ENCODE measurements at places on chromosomes 1 and 21.

DNA sequence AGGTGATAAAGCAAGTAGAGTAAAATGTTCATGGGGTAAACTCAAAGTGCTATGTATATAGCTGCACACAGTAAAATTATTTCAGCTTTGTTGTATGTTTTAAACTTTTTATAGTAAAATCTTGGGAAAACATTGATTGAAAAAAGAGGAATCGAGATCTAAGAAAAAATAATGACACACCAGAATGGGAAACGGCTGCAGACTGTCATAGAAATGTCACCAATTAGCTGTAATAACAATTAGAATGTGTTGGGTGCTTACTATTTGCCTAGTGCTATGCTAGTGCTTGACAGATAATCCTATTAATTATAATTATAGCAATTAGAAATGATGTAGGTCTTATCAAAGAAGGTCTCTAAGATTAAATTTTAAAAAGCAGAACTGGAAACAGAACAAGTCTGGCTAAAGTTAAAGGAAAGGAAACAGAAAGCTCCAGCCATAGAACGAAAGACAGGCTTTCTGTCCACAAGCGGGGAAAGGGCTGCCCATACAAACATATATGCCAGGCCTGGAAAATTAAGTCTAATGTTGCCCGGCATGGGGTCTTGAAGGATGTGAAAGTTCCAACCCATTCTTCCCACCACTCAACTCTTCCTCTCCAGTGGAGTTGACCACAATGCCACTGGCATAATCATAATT lies 5.0 kb downstream of the PCNX2 start:
- DNase-seq, result no peak

DNA sequence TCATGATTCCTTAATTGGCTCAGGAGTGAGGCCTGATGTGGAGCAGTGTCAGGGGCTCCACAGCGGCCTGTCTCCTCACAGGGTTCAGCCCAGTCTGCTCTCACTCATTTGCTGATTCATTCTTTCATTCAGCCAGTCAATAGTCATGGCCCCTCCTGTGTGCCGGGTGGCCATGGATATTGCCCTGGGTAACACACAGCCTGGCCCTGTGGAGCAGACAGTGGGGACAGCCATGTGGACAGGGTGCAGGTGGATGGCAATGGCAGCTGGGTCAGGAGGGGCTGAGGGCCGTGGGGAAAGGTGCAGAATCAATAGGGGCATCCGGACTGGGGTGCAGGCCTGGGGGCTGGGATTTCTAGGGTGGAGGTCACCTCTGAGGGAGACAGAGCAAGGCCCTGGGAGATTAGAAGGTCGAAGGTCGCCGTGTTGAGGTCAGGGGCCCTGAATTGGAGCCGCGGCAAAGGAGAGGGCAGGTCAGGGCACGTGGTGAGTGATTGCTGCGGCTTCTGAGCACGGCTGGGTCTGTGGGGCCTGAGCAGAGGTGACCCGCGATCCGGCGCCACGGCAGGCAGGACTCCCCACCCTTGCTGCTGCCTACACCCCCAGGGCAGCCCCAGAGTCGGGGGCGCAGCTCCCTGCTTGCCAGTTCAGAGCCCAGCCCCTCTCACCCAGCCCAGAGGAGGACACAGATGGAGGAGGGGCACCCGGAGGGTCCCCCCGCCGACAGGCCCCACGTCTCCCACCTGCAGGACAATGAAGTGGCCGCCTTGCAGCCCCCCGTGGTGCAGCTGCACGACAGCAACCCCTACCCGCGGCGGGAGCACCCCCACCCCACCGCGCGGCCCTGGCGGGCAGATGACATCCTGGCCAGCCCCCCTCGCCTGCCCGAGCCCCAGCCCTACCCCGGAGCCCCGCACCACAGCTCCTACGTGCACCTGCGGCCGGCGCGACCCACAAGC lies 33.4 kb downstream of the SLC19A1 start:
- no peak for DNase-seq

GRCh38 chr1:41900603-41901444 lies 17.9 kb downstream of the HIVEP3 start:
- DNase-seq, result no peak

DNA sequence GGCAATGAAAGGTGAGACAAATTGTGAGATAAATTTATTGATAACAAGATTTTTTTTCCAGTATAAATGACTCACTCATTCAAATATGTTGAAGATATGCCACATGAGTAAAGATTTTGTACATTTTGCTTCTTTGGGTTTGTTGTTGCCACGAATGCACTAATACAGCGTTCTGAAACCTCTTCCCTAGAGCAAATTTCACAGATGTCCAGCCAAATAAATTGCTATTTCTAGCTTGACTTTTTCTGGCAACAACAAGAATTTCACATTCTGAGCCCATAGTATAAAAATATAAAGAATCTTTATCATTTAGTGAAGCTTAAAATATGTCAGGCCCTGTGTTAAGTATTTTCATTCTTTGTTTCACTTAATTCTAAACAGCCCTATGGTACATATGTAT lies 114.5 kb upstream of the COL24A1 start:
- no peak for DNase-seq

- DNase-seq, result no peak
Measured at GRCh38 chr1:87392248-87393192, 63.8 kb downstream of the LMO4 start.
